ENCODE measurements at places on chromosomes 12 and 14.

GRCh38 chr12:94147991-94148738 lies at the start of gene PLXNC1:
TSS of gene PLXNC1 (plus strand) at chr12:94148577. CDS start at chr12:94148972, 395 bp downstream.
- no peak for DNase-seq

DNA sequence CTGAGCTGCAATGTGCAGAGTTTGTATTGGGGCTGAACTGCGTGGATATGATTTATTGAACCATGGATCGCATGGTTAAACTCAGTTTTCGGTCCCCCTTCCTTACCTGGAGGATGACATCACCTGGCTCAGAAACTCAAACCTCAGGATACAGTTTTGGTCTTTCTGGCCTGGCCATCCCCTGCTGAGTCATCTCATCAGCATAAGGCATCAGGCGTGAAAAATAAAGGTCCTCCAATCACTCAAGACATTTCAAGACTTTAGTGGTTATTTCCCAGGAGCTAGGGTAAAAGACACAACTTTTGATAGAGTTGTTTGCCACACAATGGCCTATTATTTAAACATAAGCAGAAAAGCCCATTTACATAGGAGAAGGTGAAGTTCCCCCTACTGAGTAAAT lies 631.1 kb upstream of the TMEM132C start:
- no peak for DNase-seq

DNA sequence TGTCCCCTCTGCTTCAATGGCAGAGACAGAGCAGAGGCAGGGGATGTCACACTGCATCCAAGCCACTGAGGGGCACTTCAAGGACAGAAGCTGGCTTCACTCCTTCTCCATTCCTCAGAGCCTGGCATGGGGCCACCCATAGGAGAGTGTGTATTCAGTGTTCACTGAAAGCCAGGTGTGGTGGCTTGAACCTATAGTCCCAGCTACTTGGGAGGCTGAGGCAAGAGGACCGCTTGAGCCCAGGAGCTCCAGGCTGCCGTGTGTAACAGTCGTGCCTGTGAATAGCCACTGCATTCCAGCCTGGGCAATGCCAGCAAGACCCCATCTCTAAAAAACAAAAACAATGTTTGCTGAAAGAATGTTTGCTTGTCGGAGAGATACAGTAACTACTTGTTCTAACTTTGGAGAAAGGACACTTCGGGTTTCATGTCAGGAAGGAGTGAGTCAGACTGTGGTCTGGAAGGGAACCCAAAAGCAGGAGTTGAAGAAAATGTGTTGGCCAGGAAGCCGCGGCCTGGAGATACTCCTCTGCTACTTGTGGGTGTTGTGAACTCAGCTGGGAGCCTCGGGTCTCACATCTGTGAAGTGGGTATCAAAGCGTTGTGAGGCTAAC lies 43.4 kb downstream of the ELK3 start:
- DNase-seq, result peak; percentile 79

DNA sequence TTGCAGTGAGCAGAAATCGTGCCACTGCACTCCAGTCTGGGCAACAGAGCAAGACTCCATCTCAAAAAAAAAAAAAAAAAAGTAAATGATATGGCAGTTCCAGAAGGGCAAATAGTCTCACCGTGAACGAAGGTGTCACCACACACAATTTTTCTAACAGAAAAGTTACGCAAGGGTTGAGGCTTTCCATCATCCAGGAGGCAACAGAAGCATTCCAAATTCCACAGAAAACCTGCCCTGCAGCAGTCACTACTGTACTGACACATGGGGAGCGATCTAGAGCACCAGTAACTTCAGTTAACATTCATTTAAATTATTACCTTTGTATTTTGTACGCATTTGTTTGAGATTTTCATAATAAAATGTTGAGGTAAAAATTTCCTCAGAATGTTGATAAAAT lies 24.8 kb downstream of the TMCC3 start:
- no peak for DNase-seq

GRCh38 chr12:109418848-109419480 lies 58.1 kb downstream of the KCTD10 start:
- no peak for DNase-seq

DNA sequence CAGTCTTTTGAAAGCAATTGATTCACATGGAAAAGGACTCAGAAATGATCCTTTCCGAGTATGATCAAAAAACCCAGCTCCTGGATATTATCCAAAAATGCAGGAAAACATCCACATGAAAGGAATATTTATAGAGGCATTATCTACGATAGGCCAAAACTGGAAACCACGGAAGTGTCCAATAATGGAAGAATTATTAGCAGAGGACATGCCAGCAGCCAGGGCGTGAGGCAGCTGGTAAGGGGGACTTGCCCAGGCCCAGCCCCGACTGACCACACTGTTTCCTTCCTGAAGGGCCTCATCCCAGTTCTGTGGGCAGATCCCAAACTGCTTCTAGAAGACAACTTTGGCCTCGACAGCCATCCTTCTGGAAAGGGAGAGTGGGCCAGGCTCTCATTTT lies 20.5 kb downstream of the ACTN1 start:
- peak; percentile 30 for DNase-seq

DNA sequence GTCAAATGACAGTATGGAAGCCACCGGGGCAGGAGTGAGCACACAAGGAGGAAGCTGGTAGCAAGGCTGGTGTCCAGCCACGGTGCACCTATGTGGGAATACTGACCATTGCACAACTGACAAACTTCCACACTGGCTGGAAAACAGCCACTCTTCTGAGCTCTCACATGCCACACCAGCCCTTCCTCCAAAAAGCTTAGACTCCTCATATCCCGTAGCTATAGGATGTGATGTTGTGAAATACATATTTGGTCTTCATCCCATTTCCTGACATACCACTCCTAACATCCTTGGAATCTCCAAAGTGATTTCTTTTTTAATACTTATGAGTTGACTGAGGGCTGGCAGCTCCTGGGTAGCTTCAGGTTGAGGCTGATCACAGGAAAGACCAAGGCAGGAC lies 103.6 kb downstream of the NTF3 start:
- no peak for DNase-seq

DNA sequence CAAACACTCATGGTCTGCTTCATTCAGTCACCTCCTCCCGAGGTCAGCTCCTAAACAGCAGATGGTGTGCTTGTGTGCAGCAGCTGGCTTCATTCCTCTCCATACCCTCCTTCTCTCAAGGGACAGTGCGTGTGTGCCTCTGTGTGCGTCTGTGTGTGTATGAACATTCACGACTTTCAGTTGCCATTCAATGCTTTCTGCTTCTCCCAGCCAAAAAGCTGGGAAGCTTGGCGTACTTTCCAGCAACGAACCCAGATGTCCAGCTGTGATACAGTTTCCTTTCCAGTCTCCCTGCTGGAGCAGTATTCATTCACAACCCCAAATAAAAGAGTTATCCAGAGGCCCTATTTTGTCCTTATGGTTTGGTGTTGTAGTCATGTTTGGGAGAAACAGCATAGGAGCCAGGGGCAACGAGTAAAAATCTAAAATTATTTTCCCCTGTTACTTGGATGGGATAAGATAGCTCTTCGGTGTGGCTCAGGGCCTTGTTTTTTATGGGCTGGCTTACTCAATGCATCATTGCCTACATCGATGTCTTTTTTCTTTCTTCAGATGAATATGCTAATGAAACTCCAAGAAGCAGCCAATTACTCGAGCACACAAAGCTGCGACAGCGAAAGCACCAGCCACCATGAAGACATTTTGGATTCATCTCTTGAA lies 379.3 kb downstream of the NAV3 start:
- no peak for DNase-seq

- DNase-seq, result no peak
Observed at GRCh38 chr12:56551070-56551469, 29.4 kb downstream of the RBMS2 start.

GRCh38 chr14:76326918-76327689 lies 48.8 kb upstream of the ESRRB start:
- DNase-seq, result no peak

DNA sequence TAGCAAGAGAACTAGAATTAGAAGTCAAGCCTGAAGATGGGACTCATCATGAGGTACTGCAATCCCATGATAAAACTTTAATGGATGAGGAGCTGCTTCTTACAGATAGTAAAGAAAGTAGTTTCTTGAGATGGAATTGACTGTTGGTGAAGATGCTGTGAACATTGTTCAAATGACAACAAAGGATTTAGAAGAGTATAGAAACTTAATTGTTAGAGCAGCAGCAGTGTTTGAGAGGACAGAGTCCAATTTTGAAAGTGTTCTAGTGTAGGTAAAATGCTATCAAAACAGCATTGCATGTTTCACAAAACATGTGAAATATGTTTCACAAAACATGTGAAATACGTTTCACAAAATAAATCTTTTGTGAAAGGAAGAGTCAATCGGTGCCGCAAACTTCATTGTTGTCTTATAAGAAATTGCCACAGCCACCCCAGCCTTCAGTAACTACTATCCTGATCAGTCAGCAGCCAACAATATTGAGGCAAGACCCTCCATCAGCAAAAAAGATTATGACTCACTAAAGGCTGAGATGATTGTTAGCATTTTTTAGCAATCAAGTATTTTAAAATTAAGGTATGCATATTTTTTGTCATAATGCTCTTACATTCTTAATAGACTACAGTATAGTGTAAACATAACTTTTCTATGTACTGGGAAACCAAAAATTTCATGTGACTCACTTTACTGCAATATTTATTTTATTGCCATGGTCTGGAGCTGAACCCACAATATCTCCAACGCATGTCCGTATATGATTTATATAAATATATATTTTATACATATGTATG lies 173.4 kb upstream of the BMP4 start:
- DNase-seq, result no peak

- DNase-seq, result no peak
Observed at GRCh38 chr14:71135911-71136310, 228.7 kb downstream of the PCNX1 start.

DNA sequence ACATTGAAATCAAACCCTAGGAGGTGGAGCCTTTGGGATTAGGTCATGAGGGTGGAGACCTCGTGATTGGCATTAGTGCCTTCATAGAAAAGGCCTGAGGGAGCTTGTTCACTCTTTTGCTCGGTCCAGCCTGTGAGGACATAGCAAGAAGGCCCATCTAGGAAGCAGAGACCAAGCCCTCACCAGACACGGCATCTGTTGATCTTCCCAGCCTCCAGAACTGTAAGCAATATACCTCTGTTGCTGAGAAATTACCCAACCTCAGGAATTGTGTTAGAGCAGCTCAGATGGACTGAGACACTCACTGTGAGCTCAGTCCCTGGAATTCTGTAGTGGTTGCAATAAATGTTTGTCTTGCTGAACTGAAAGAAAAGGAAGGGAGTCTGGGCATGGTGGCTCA lies 116.2 kb upstream of the MAP1LC3B2 start:
- DNase-seq, result no peak

- no peak for DNase-seq
Observed at GRCh38 chr12:39975374-39975918, 130.4 kb downstream of the SLC2A13 start.

DNA sequence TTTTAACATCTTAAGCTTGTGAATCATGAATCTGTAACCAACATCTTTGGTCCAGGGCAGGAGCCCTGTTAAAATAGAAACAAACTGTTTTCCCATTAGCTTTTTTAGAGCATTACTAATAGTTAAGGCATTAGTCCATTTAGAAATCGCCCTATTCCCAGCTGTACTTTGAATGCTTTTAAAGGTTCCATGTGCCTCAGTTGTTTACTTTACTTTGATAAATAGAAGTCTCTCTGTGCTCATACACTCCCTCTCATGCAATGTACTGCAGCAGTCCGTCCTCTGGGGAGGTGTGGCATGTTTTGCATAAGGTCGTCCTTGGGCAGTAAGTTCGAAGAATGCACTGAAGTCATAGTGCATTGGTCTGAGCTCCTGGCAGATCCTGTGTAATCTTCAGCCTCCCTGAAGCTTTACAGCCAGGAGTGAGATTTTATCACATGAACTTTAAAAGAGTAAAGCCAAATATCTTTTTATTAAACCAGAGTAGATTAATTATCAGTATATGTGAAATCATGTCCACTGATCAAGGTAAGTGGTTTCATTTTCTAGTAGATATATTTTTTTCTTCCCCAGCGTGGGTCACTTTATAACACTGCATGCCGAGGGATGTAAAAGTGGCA lies 134.7 kb downstream of the FGD4 start:
- peak; percentile 57 for DNase-seq

- no peak for DNase-seq
Observed at GRCh38 chr12:108430245-108430644, 84.8 kb upstream of the FICD start.

GRCh38 chr12:96241431-96241830 lies 47.3 kb downstream of the ELK3 start:
- DNase-seq, result no peak

GRCh38 chr14:77883847-77884238 lies 83.9 kb downstream of the ADCK1 start:
- no peak for DNase-seq

DNA sequence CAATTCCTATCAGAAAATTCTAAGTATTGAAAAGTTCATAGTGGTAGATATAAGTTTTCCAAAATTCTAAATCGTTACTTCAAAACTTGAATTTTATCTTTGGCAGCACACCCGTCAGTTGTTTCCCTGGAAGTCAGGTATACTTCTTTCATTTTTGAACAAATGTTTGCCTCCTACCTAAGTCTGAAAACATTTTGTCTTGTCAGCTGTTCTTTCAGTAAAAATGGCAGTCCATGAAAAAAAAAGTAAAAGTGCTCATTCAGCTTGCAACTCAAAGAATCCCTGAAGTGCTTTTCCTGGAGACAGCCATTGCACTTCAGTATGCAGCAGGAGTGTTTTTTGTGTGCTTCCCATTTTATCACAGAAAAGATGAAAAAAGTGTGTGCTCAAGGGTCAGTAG lies 130.1 kb upstream of the NEDD1 start:
- no peak for DNase-seq

GRCh38 chr12:46664761-46665287 lies 161.0 kb downstream of the SLC38A4 start:
- peak; percentile 81 for DNase-seq

DNA sequence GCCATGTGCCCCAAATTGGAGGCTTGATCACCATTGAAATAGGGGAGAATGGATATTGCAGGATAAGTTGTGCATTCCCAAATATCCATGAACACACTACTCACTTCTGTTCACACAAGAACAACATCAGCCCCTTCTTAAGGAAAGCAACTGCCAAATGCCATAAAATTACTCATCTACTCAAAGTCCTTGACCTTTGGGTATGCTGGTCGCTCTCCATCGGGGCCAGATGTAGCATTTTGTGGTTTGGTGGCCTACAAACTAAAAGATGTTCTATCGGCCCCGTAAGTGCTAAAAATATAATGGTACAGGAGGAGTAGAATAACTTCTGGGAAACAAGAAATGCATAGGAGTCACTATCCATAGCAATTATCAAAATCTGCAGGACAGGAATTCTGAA lies 362.6 kb downstream of the AEBP2 start:
- DNase-seq, result no peak

DNA sequence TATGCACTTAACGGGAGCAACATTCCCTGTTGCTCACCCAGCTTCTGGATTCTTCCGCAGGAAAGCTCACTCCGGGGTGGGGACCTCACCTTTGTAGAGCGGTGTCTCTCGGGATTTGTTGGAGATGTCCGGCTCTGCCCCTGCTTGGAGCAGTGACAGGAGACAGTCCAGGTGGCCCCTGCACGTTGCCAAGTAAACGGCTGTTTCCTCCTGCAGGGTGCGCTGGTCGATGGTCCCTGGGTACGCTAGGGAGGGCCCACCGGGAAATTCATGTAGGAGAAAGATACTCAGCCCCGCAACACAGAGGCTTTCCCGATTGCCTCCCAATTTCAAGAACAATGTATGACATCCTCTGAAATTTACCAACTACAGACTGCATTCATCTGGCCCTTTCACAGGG lies 23.1 kb downstream of the ASB2 start:
- DNase-seq, result no peak
